ENCODE measurements at places on chromosomes 1 and 21.
A peak's percentile ranks its signal among the peaks of the same experiment; 100 is the strongest.

GRCh38 chr1:194474701-194475100 lies 1288.3 kb upstream of the B3GALT2 start:
- no peak for DNase-seq

GRCh38 chr1:165138960-165139359 lies 217.6 kb downstream of the LMX1A start:
- DNase-seq = no peak

DNA sequence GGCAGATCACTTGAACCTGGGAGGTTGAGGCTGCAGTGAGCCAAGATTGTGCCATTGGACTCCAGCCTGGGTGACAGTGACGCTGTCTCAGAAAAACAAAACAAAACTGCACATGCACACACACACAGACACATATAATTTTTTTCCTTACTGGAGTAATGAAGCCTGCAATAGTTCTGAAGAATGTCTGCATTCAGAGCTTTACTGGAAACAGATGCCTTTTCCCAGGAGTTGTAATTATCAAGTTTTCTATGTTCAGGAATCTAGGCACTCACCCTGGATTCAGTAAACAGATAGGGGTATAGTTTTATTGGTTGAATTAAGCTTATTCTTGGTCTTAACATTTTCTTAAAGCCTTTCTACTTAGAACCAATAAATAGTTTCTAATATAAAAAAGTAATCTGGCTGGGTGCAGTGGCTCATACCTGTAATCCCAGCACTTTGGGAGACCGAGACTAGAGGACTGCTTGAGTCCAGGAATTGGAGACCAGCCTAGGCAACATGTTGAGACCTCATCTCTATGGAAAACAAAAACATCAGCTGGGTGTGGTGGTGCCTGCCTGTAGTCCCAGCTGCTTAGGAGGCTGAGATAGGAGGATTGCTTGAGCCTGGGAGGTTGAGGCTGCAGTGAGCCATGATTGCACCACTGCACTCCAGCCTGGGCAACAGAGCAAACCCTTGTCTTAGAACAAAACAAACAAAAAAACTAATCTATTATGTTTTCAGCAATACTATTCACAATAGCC lies 15.8 kb downstream of the SPEN start:
- no peak for DNase-seq

DNA sequence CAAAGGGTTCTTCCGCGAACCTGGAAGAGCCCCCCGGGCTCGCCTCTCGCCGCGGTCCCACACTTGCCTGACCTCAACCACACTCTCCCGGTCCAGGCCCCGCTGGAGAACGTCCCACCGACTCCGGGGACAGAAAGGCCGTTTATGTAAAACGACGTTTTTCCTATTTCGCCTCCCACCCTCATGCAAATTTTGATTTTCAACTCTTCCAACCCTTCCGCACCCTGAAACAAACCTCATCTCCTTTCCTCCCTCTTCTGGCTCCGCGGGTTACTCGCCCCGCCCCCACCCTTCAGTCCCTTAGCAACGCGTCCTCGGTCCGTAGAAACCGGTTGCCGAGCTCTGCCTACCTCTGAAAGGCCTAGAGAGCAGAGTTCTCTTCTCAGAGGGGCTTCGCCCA lies at the start of gene C1orf141:
Gene C1orf141, minus strand, starts transcription at position 276 of the 400 bp plus-strand sequence. CDS start 7,730 bp downstream, outside the sequence.
- DNase-seq = no peak

- no peak for DNase-seq
Observed at GRCh38 chr1:164771619-164772361, 212.8 kb downstream of the PBX1 start.

- DNase-seq = no peak
Observed at GRCh38 chr1:14968251-14968851, 185.2 kb upstream of the TMEM51 start.

GRCh38 chr21:39387461-39388037 lies 38.7 kb upstream of the HMGN1 start:
- DNase-seq = peak; percentile 80

GRCh38 chr1:2975466-2976179 lies 45.6 kb upstream of the ACTRT2 start:
- no peak for DNase-seq

GRCh38 chr1:245901565-245901964 lies 605.5 kb downstream of the SMYD3 start:
- no peak for DNase-seq
